CD8-positive, alpha-beta memory T cell (primary cell): ENCODE measurements at places on chromosomes 2 and 18. TPM values are rescaled to one million over a fixed set of nuclear protein-coding genes. Genes with fewer than 3 reads are reported as not detected.
A peak's percentile ranks its signal among the peaks of the same experiment; 100 is the strongest.

DNA sequence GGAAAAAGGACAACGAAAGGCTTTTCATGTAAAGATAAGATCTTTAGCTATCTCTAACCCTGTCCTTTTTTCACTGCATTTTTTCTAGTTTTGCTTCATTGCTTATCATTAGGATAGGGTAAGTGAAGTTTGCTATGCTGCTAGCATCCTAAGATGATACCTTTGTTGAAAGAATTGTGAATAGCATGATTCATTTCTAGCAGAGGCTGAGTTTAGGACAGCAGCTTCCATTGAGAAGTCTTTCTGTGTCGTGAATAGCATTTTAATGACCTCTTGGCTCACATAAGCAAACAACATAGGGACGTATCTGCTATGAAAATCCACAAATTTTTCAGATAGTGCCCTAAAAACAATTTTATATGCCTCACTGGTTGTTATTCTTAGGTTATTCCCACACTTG, 36.4 kb upstream of the GAREM2 start:
- no peak for DNase-seq

GRCh38 chr2:75892490-75892889, 181.8 kb upstream of the GCFC2 start:
- no peak for DNase-seq

The OBSL1 gene
- total RNA-seq, result 0.69 TPM

- DNase-seq, result no peak
Observed at GRCh38 chr2:108923019-108923700, 65.9 kb downstream of the EDAR start.

GRCh38 chr2:43220760-43221123, 5.7 kb downstream of the ZFP36L2 start:
- DNase-seq, result no peak

- peak; percentile 56 for DNase-seq
Observed at GRCh38 chr2:169693360-169693759, 845 bp downstream of the CFAP210 start.

The CERS6 gene
- total RNA-seq, result 7.7 TPM

DNA sequence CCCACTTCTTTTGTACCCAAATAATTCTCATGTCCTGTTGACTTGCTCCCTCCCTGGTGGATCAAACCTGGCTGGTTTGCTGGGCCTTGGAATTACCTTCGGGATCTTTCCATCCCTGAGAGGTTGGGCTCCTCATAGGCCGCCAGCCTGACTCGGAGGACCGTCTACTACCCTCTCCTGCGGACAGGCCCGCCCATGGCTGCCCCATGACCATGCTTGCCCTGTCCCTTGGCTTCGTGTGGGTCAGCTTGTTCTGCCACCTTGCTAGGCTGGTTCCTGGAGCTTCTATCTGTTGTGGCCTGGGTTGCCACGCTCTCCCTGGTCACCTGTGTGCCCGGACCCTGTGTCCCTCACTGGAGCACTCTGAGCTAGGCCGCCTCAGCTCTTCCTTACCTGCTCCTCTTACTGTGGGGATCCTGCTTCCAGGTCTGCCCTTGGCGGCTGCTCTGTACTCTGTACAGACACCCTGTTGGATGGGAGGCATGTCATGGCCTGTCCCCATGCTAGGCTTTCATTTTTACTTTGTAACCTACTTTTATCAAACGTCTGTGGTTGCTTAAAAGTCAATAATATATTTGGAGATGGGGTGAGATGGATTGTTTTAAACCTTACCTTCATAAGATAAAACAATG, 29.7 kb upstream of the FHL2 start:
- DNase-seq, result no peak

The CBLN2 gene
- total RNA-seq, result not detected

The TAF4B gene
- total RNA-seq, result 18.7 TPM
